ENCODE measurements at places on chromosomes 1 and 21.

DNA sequence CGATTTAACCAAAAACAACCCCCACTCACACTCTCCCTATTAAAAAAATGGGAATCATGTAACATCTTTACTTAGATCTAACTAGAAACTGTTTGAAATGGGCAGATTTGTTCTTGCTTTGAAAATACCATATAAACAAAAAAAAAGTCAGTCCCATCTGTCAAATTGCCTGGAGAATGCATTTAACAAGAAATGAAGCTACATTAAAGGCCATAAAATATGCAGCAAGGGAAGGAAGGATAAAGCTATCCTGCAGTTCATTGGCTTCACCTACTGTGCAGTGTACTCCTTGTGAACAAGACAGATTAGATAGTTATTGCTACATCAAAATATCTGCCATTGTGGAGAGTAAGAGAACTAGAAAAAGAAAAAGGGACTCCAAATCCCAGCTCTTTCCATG, 160.5 kb downstream of the LRRC7 start:
- DNase-seq: no peak

GRCh38 chr1:84090447-84091245, 53.4 kb upstream of the PRKACB start:
- DNase-seq: no peak

DNA sequence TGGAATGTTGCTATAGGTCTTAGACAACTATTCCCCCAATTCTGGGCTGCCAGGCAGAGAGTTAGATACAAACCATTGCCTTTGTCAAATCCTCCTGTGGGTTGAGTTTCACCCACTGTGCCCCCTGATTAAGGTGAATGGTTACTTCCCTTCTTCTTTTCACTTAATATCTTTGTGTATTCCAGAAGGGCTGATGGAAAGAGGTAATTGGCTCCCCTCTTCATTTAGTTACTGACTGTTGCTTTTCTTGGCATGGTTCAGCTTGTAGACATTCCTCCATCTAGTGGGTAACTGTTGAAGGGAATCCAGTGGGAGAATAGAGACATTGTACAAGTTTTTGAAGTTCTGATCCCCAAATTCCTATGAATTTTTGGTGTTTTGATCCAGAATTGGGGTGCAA, 43.8 kb upstream of the MACF1 start:
- no peak for DNase-seq

- no peak for DNase-seq
Measured at GRCh38 chr1:75412616-75413015, 198.3 kb downstream of the SLC44A5 start.

DNA sequence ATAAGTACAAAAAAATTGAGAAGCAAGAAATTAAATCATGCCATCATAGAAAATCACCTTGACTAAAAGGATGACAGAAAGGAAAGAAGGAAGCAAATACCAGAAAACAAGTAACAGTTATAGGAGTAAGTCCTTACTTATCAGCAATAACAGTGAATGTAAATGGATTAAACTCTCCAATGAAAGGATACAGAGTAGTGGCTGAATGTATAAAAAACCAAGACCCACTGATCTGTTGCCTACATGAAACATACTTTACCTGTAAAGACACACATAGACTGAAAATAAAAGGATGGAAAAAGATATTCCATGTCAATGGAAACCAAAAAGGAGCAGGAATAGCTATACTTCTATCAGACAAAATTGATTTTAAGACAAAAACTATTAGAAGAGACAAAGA, 52.2 kb downstream of the RABGAP1L start:
- no peak for DNase-seq

DNA sequence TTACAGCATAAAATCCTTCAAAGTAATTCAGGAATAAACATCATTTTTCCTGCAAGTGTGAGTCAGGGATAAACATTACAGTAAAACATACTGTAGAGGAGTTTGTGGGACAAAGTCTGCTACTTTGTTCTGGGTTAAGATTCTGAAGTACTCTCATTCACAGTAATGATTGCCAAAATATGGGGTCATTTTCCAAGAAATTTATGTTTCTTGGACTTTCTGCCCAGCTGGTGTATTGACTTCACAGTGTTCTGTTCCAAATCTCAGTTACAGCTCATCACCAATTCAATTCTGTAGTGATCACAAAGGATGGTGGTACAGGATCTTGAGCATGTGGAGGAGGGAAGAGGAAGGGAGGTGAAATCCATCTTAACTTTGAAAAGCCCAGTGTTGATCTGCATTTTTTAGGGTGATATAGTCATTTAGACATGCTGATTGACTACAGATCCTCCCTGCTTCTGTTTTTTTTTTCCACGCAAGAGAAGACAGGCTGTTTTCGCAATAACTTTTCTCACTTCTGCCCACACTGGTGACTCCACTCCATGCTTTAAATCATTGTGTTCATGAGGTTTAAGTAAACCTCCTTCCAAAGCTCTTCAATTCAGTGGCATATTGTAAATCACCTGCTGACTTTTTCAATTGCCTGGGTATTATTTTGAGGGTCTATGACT, 60.4 kb upstream of the C1orf53 start:
- DNase-seq: no peak

Data from AG09319 (cell line).